ENCODE measurements at places on chromosomes 11 and 22.
A peak's percentile ranks its signal among the peaks of the same experiment; 100 is the strongest.

- no peak for DNase-seq
Observed at GRCh38 chr22:48279461-48279756, 1517.0 kb downstream of the TBC1D22A start.

- no peak for DNase-seq
Observed at GRCh38 chr11:100573911-100574513, 113.1 kb upstream of the ARHGAP42 start.

DNA sequence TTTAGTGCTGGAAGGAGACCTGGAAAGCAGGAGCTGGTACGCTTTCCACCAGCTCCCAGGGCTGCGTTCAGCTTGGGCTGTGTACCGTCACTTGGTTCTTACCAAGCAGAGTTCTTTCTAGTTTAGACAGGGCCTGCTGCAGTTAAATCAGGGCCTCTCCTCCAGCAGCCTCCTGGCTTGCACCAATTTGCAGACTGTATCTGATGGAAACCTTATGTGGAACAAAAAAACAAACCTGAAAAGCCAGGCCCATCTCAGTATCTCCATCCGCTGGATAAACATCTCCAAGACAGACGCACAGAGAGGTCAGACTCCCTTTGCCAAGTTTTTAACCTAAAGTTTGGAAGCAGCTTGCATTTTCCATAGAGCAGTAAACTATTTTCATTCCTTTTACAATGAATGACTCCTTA lies 288.6 kb upstream of the SORL1-AS1 start:
- DNase-seq = peak; percentile 16

DNA sequence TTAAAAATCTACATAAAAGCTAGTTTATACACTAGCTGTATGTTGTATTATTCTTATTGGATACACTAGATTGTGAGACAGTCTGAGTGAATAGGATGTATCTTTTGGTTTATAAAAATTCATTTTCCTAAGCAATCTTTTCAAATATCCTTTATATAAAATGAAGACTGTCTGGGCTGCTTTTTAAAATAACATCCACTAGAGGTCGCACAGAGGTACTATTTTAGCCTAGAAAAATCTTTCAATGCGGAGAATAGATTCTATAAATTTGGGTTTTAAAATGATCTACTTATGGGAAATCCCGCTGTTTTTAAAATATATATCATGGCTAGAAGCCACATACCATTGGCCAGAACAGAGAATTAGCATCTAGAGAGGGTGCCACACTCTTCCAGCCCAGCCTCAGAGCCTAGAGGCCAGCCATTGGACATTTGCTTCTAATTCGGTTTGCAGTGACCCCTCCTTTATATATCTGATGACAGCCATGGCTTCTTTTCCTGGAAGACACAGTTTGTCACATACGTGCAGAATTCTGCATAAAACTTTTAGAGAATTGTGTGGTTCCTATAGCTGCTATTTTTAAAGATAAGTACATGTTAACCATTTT lies 7.3 kb downstream of the C11orf97 start:
- DNase-seq = peak; percentile 49

DNA sequence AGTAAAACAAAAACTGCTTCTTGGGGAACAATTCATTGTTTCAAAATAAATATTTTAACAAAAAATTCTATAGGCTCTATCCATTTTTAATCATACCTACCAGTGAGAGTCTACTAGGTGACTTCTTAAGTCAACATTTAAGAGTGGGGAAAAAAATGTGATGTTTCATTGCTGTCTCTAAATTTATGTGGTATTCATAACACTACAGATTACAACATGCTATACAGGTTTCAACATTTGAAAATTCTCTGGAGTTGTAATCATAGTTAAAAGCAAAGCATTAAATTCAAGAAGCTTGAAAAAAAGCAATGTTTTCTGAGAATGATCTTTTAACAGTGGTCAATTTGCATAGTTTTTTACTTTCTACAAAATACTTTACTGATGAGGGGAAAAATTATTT lies 18.3 kb downstream of the SBF2 start:
- peak; percentile 28 for DNase-seq

- DNase-seq = no peak
Observed at GRCh38 chr11:3927129-3927796, 71.8 kb downstream of the STIM1 start.

DNA sequence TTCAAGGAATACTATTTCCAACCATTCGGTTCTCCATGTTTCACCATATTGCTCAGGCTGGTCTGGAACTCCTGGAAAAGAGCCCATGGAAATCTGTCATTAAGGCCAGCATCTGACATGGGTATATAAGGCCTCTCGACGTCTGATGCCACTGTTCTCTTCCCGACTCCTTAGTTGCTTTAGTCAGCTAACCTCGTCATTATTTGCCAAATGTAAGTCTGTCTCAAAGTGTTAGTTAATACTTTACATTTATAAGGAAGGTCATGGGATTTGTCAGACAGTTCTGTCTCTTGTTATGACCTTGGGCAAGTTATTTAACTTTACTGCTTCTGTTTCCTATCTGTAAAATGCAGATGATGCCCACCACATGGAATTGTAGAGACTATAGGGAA lies 1.6 kb downstream of the MRPL48 start:
- DNase-seq = peak; percentile 5

DNA sequence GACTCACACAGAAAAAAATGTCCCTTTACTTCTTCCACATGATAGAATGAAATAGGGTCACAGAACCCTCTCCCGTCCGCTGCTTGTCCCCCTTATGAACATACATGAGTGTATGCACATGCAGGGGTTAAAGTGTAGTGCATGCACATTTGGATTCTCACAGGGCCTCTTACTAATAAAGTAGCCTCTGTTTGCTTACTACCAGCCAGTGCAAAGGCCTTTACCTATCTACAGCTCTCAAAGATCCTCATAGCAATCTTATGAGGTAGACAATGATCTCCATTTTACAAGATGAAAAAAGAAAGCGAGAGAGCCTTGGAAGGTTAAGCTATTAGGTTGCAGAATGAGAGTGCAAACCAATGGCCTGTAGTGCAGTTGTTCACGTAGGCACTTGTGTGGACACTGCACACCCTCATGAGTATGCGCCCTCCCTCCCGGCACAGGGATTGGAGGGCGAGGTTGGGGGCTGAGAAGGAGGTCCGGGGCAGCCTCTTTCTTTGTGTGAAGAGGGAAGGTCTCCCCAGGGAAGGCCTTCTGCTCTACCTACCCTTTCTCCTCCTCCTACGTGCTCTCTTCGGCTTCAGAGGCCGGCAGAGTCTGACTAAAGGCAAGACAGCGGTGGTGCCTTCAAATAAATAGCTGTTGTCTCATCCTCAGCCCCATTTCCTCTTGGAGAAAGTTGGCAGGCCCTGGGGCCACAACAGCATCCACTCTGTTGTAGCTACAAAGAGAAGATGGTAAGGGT lies 91.3 kb downstream of the CEP164 start:
- DNase-seq = no peak

DNA sequence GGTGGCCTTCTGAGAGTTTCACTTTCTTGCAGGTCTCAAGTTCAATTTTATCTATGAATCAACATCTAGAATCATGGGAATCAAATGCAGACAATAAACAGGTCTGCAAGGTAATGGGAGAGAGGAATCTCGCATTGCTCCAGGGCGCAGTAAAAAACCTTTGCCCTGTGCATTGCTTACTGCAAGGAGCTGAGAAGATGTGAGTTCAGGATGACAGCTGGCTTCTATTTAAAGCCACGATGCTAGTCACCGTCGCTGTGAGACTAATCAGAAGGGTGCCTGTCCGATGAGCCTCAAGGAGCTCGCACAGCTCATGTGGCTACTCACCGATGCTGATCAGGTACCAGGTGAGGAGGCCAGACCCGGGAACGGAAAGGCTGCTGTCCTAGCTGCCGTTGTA lies 30.2 kb upstream of the APOA1 start:
- DNase-seq = no peak

- DNase-seq = peak; percentile 81
Observed at GRCh38 chr11:18384157-18384641, 10.2 kb upstream of the LDHA start.

GRCh38 chr11:6323291-6323905 lies 3.1 kb upstream of the CAVIN3 start:
- DNase-seq = no peak

- no peak for DNase-seq
Observed at GRCh38 chr11:2525166-2525861, 80.5 kb downstream of the KCNQ1 start.

DNA sequence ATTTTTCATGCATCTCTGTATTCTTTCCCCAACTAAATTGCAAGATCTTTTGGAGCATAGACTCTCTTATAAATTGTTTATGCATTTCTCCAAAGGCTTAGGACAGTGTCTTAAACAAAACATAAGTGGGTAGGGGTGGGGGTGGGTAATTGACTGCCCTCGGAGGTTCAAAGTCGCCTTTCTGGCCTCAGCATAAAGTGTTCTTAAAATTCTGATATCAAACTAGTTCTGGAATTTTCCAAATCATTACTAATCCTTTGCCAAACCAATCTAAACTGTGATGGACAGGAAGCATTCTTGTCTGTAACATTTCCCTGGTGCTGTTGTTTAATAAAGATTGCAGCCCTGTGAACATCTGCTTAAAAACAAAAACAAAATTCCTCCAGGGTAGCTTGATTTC lies 61.8 kb upstream of the FAT3 start:
- no peak for DNase-seq

DNA sequence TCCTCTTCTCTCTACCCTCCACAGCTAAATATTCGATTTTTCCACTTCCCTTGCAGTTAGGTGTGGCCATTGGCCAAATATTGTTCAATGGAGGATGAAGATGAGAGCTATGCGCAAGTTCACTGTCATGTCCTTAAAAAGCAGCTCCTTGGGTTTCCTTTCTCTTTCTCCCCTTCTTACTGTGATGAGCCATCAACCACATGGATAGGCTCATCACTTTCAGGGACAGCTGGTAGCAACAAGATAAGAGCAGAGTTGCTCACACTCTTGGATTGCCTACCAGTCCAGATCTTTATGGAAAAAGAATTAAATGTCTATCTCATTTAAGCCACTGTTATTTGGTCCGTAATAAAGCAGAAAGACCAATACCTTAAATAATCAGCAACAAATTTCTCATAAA lies 377.0 kb downstream of the DDX10 start:
- DNase-seq = peak; percentile 12

DNA sequence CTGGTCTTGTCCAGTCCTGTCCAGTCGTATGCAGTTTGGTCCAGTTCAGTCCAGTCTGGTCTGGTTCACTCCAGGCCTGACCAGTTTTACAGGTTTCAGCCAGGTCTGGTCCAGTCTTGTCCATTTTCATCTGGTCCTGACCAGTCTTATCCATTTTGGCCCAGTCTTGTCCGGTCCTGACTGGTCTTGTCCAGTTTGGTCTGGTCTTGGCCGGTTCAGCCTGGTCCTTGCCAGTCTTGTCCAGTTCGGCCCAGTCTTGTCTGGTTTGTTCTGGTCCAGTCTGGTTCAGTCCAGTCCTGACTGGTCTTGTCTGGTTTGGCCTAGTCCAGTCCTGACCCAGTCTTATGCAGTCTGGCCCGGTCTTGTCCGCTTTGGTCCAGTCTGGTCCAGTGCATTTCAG lies 380.2 kb downstream of the OR4C45 start:
- DNase-seq = no peak

DNA sequence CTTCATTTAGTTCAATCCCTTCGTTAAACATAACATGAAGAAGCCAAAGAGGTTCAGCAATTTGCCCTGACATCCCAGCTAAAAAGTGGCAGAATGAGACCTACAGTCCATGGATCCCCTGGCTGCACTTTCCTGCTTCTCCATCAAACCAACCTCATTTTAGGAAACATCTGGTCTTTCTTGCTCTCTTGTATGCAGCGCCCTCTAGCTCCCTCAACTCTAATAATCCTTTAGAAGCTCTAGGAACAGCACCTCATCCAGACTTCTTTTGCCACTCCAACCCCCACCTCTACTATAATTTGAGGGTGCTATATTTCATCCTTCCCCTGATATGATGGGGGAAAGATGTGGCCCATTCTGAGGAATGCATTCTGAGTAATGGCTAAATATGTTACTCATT lies 7.4 kb downstream of the CNTF start:
- peak; percentile 76 for DNase-seq

- no peak for DNase-seq
Observed at GRCh38 chr11:113628912-113629311, 77.2 kb downstream of the TMPRSS5 start.

GRCh38 chr11:133531458-133531857 lies 843 bp downstream of the OPCML start:
- no peak for DNase-seq

DNA sequence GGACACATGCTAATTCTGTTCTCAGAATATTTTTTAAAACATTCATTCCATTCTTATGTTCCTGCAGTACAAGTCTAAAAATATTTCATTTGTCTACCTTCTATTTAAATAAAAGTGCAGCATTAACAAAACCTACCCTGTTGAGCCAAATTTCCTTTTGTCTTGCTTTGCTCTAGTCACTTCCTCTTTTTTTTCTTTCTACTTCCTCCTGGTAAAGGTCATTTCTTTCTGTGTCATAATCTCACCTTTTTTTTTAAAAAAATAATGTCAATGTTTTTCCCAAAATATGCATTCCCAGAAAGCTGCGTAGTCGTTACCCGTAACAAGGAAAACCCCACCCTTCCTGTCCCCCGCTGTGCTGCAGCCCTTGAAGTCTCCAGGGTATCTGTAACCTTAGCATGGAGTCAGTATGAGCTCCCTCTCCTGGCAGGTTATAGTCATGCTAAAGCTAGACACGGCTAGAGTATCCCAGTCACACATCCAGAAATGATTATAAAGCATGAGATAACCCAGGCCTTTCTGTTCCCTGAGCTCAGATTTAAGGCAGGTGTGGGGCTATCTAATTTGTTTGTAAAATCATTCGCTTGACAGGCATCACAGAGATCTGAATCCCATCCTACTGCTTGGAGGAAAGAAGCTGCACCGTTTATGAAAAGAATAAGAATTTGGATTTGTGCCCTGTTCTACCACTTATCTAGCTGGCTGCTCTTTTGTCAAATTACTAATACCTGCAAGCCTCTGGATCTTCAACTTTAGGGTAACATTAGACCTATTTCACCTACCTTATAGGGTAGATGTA lies 51.1 kb upstream of the EED start:
- DNase-seq = peak; percentile 85

- no peak for DNase-seq
Observed at GRCh38 chr22:50481045-50481439, 301 bp upstream of the ADM2 start.

GRCh38 chr22:47898946-47899345 lies 1136.5 kb downstream of the TBC1D22A start:
- DNase-seq = no peak

DNA sequence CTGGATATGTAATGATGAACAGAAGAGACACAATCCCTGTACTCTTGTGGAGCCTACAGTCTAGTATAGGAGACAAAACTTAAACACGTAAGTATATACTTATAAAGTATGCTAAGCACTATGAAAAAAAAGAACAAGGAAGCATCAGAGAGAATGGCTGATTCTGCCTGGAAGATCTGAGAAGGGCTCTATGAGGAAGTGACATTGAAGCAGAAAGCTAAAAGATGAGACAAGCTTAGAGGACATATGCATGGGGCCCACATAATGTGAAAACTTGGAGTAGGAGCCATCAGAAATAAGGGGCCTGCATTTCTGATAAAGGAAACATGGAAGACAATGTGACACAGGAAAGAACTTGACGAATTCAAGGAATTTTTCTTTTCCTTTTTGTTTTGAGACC lies 16.6 kb downstream of the SAA1 start:
- DNase-seq = no peak
